ENCODE measurements at places on chromosomes 6 and 20.

- no peak for DNase-seq
Observed at GRCh38 chr6:75024828-75025227, 181.0 kb downstream of the COL12A1 start.

DNA sequence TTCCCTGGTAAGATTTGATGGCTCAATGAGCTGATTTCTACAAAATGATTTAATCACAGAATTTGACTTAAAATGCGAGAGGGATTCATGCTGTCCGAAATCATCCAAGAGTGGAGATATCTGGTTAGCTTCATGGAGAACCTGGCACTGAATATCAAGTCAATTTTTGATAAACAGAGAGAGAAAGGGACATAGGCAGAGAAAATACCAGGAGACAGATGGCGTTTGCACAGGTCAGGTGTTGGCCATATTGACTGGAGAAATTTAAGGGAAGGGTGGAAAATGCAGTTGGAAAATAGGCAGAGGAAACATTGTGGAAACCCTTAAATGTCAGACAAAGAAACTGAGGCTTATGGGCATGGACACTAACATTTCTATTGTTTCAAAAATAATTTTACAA, 47.0 kb downstream of the BCAS1 start:
- no peak for DNase-seq

DNA sequence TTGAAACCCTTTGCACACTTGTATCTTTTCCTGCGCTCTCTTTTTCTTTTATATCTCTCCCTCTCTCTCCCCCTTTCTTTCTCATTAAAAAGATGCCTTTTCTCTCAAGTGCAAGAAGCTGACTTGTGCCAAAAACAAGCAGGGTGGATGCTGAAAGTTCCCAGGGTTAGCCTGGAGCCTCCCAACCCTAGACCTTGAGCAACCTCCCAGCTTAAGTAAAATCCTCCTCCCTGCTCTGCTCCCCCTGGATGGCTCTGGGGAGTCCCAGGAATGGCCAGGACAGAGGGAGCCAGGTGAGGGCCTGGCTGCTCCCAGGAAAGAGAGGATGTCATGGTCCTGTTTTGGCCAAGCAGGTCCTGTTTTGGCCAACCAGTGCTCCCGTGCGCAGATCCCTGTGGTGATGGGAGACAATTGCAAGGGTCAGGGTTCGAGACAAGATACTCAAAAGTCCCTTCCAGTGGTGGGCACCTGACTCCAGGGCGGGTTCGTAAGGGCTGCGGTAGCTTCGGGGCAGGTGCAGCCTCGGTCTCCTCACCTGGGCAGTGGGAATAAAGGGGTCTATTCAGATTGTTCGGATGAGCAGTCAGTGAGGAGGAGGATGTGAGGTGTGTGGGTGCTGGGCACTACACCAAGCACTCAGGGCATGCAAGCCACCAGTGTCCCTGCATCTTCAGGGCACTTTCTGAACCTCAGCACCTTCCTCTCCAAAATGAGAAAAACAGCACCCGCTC, 49.4 kb downstream of the EYA2 start:
- DNase-seq: no peak

- DNase-seq: no peak
Observed at GRCh38 chr6:35729722-35730121, 7.1 kb upstream of the ARMC12 start.

GRCh38 chr20:43752561-43753301, 25.9 kb upstream of the GTSF1L start:
- DNase-seq: no peak

DNA sequence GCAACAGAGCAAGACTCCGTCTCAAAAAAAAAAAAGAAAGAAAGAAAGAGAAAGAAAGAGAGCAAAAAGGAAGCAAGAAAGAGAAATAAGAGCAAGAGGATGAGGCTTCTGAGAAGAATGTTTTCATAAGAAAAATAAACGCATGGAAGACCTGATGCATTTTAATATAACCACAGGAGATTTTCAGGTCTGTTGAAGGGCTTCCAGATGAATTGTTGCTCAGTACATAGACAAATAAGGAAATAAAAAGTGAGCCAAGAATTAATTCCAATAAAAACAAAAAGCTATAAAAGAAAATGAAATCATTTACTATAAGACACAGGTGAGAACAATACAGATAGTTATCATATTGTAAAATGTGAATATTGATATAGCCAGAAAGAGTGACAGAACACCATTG, 43.5 kb downstream of the PERP start:
- DNase-seq: no peak

- DNase-seq: no peak
Observed at GRCh38 chr6:51511081-51511480, 576.3 kb downstream of the PKHD1 start.

- DNase-seq: no peak
Observed at GRCh38 chr6:33975661-33976436, 170.0 kb downstream of the GRM4 start.

- DNase-seq: no peak
Observed at GRCh38 chr6:55277646-55278045, 49.6 kb upstream of the GFRAL start.

- no peak for DNase-seq
Observed at GRCh38 chr6:236519-236918, 55.8 kb upstream of the DUSP22 start.

DNA sequence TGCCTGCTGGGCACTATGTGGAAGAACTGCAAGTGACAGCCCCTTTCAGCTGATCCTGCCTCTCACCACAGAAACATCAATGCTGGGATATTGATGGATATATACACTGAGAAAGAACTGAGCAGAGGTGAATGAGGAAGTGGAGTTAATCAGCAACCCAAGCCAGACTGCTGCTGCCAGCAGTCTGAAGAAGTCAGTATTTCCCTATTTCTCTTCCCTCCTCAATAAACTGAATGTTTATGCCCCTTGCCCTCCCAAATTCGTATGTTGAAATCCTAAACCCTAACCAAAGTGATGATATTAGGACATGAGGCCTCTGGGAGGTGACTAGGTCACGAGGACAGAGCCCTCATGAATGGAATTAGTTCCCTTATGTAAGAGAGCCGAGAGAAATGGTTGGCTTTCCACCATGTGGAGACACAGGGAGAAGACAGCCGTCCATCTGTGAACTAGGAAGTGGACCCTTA, 76.3 kb downstream of the CDK19 start:
- no peak for DNase-seq

GRCh38 chr20:4829514-4830215, 108.0 kb downstream of the PRND start:
- no peak for DNase-seq

GRCh38 chr6:28402197-28402596, 2.6 kb upstream of the ZSCAN12 start:
- DNase-seq: no peak

DNA sequence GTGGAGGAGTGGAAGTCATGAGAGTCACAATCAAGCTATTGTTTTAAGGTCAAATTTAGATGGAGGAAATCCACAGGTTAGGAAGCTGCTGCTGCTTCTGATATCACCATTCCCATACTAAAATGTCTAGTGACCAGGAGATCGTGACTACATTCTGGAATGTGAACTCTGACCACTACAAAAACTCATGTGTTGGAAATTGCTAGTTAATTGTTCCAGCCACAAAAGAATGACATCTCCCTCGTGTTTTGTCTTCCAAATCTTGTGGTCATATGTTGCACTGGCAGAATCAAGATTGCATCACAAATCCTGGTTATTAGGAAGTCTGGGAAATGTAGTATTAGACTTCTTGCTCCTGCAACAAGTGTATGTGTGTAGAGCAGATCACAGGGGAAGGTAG, 441.9 kb downstream of the CD109 start:
- DNase-seq: no peak

- DNase-seq: no peak
Observed at GRCh38 chr20:56454754-56455153, 13.7 kb upstream of the RTF2 start.

DNA sequence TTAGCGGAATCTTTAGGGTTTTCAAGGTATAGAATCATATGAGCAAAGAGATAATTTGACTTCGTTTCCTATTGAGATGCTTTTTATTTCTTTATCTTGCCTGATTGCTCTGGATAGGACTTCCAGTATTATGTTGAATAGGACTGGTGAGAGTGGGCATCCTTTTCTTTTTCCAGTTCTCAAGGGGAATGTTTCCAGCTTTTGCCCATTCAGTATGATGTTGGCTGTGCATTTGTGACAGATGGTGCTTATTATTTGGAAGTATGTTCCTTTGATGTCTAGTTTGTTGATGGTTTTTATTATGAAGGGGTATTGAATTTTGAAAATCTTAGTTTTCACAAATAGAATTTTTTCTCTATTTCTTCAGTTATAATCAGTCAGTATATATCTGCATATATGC, 656.6 kb upstream of the MAP3K7 start:
- DNase-seq: no peak

- no peak for DNase-seq
Observed at GRCh38 chr20:52004715-52005114, 186.9 kb downstream of the ZFP64 start.

GRCh38 chr6:46290421-46291274, 119.9 kb upstream of the ENPP5 start:
- no peak for DNase-seq

- no peak for DNase-seq
Observed at GRCh38 chr6:129754750-129755149, 44.8 kb upstream of the ARHGAP18 start.

DNA sequence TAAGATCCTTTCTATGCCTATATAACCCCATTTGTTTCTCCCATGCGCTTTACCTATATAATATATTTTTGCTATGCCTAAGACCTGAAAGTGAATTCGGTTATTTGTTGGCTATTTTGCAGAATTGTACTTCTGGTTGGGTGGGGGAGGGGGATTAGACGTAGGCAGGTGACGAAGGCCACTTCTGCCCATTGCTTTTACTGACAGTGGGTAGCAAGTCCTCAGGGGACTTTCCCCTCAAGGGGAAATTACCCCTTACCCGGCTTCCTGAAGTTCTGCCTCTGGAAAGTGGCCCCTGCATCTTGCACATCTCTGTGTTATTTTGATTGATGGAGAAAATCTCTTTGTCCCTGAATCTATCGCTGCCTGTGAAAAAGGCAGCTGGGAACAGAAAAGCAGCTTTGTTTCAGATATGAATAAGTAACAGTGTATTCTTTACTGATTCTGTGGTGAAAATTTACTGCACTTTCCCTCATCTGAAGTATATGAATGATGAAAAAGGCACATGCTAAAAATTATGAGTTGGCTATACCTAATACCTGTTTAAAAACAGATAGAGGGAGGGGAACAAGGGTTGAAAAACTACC, 133.9 kb downstream of the UTRN start:
- DNase-seq: no peak

DNA sequence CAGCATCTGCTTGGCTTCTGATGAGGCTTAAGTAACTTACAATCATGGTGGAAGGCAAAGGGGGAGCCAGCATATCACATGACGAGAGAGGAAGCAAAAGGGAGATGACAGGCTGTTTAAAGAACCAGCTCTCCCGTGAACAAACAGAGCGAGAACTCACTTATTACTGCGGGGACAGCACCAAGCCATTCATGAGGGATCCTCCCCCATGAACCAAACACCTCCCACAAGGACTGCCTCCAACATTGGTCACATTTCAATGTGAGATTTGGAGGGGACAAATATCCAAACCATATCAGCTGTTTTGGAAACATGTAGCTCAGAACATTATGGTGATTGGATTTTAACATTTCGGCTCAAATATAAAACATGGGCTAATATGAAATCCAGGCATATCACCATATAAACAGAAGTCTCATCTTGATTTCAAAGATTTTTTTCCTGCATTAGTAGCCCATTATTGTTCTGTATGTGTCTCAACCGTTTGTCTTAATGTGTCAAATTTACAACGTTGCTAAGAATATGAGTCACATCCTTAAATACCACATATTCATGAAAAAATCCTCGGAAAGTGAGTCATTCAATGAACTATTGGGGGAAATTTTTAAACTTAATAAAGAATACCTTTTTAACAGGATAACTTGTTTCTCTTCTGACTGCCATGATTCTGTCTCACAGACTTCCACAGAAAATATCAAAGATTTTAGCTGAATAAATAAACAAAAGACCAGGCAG, 894.3 kb downstream of the TFAP2A start:
- no peak for DNase-seq

DNA sequence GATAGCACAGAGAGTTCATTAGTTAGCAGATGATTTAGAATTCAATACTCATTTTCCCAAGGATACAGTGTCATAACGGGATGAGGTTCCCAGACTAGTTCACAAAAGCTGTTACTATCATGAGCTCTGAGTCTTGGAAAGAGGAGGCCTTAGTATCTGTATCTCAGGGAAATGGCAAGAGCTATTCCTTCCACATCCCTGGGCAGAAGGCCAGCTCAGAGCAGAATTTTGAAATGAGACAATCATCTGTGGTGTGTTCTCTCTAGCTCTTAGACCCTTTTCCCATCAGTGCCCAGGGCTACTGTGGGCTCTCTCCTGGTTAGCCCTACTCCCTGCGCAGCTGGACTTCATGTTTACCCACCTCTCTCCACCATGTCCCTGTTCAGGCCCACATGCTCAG, 64.5 kb downstream of the JAG1 start:
- no peak for DNase-seq

- no peak for DNase-seq
Observed at GRCh38 chr6:170236131-170236836, 54.6 kb downstream of the DLL1 start.

- DNase-seq: no peak
Observed at GRCh38 chr20:37179683-37180524, 556 bp upstream of the MROH8 start.

GRCh38 chr20:41509316-41510200, 108.6 kb downstream of the CHD6 start:
- no peak for DNase-seq

DNA sequence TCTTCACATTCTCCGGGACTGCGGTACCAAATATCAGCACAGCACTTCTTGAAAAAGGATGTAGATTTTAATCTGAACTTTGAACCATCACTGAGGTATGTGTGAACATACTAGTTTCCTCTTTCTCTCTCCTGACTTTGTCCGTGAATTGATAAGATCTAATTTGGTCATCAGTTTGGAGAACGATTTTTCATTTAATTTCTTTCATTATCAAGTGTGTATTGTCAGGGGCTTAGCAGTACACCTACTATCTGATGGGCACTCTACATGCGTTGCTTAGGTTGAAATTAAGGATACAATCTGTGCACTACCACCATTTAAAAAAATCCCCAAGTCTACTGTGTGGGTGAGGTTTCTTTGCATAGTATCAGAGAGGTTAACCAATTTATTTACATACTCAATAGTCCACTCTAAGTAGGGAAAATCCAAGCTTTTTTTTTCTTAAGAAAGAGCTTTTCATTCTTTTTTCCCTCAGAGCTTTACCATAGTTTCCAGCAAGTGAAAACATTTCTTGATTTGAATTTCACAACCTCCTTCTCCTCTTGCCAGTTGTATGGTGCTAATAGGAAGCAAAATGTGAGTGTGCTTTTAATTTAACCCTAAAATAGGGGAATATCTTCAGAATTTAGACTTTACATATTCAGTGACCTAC, 105.4 kb upstream of the ESR1 start:
- no peak for DNase-seq

DNA sequence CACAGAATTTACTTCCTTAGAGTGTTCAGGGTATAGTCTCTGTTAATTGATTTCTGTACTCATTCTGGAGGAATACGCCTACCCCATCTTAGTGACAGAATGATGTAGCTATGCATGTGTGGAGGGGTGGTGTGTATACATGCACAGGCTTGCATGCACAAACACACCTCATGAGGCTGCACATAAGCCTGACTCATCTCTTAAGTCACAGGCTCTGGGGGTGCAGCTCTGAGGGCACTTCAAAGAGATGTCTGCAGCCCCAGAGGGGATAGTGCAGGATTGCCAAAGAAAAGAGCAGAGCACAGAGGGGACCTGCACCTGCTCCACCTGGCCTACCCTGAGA, 24.6 kb downstream of the TBX18 start:
- DNase-seq: no peak
